ENCODE measurements at places on chromosomes 16 and 17. TPM values are rescaled to one million over a fixed set of nuclear protein-coding genes. Genes with fewer than 3 reads are reported as not detected.

The KRT31 gene
- total RNA-seq, result not detected

The CD300H gene
- total RNA-seq, result not detected

The RNF222 gene
- not detected for total RNA-seq

The C1QTNF1 gene
- 47.1 TPM for total RNA-seq

The ABCA6 gene
- 17.0 TPM for total RNA-seq

The BRICD5 gene
- total RNA-seq, result 1.2 TPM

The KRT16 gene
- total RNA-seq, result not detected

The HOXB6 gene
- 64.5 TPM for total RNA-seq

The FNDC8 gene
- not detected for total RNA-seq

The YBX2 gene
- total RNA-seq, result 3.9 TPM

The CCL17 gene
- total RNA-seq, result not detected

The CIAO2B gene
- total RNA-seq, result 129 TPM

The GRB7 gene
- total RNA-seq, result 0.08 TPM

The GGT6 gene
- not detected for total RNA-seq

The ST6GALNAC1 gene
- not detected for total RNA-seq

The MAPK8IP3 gene
- total RNA-seq, result 63.4 TPM

The MYCBPAP gene
- 0.78 TPM for total RNA-seq

The CD300LF gene
- not detected for total RNA-seq

The C16orf89 gene
- 0.80 TPM for total RNA-seq

The CLCN7 gene
- total RNA-seq, result 36.4 TPM

The CHD9NB gene
- total RNA-seq, result 1.2 TPM

The HNF1B gene
- not detected for total RNA-seq
